ENCODE measurements at places on chromosomes 2 and 18. TPM values are rescaled to one million over a fixed set of nuclear protein-coding genes. Genes with fewer than 3 reads are reported as not detected.

- peak overlapping the region; percentile 71 for H3K4me3 ChIP-seq
- H3K27ac ChIP-seq, result peak overlapping the region; percentile 81
- no peaks in the 10 kb centered on the region for H3K27me3 ChIP-seq
- no peaks in the 10 kb centered on the region for H3K36me3 ChIP-seq
Measured at GRCh38 chr2:162344617-162344950, 652 bp downstream of the GCA start.

DNA sequence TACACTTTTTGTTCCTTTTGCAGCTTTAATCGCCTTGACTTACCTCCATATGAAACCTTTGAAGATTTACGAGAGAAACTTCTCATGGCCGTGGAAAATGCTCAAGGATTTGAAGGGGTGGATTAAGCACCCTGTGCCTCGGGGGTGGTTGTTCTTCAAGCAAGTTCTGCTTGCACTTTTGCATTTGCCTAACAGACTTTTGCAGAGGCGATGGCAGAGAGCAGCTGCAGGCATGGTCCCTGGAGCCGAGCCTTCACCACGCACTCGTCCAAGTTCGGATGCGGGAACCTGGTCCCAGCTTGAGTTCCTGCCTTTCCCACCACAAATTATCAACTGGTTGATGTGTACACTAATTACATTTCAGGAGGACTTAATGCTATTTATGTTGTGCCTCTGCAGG, 232.7 kb downstream of the ALPK2 start:
- no peak overlapping the region for H3K4me3 ChIP-seq
- H3K27me3 ChIP-seq, result no peaks in the 10 kb centered on the region
- DNase-seq, result no peak
- H3K27ac ChIP-seq, result no peak overlapping the region
- no peaks in the 10 kb centered on the region for H3K4me1 ChIP-seq

The FMNL2 gene
- total RNA-seq, result 17.9 TPM

The CENPO gene
- total RNA-seq, result 5.7 TPM

DNA sequence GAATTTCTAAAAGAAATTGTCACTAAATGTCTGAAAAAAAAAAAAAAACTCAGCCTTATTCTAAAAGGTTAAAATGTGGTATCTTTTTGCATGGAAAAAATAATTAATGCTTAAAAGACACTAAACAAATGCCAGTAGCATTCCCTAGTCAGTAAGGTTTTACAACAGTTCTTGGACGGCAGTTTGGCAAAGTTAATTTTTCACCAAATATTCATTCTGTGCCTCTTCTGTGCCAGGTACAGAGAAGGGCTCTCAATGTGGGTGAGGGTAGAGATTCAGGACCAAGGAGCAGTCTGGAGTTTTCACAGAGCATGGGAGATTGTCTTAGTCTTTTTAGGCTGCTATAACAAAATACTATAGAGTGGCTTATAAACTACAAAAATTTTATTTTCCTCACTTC, 6.0 kb upstream of the CCDC93 start:
- H3K27ac ChIP-seq, result no peak overlapping the region
- peaks cover 6% of the 10 kb centered on the region for H3K27me3 ChIP-seq
- no peak for DNase-seq

The FBXO41 gene
- total RNA-seq, result 1.1 TPM

DNA sequence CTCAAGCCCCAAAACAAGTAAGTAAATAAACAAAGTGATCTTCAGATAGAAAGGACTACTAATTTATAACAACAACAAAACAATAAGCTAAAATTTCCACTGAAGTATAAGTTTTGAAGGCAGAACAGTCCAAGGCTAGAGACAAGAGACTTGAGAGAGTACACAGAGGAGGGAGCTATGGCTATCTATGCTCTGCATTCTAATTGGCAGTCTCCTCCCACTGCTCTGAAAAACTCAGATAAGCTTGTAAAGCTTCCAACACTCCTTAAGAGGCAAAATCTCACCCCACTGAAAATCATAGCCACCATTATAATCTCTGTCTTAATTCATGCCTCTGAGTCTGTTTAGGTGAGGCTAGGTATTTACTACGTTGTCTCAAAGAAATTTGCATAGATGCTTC, 714.6 kb upstream of the LRATD1 start:
- no peaks in the 10 kb centered on the region for H3K4me1 ChIP-seq
- H3K36me3 ChIP-seq, result no peaks in the 10 kb centered on the region
- H3K4me3 ChIP-seq, result no peak overlapping the region
- DNase-seq, result no peak

The ALPI gene
- not detected for total RNA-seq

The ACKR3 gene
- 25.8 TPM for total RNA-seq

The DSC3 gene
- total RNA-seq, result 275 TPM

- no peaks in the 10 kb centered on the region for H3K27me3 ChIP-seq
- H3K27ac ChIP-seq, result no peak overlapping the region
- H3K4me3 ChIP-seq, result no peak overlapping the region
- DNase-seq, result no peak
Measured at GRCh38 chr2:234363011-234363487, 133.8 kb downstream of the ARL4C start.

GRCh38 chr18:23036660-23037201, 98.6 kb upstream of the CABLES1 start:
- no peak for DNase-seq
- peaks cover 5% of the 10 kb centered on the region for H3K4me1 ChIP-seq
- H3K36me3 ChIP-seq, result no peaks in the 10 kb centered on the region
- H3K27me3 ChIP-seq, result no peaks in the 10 kb centered on the region
- H3K4me3 ChIP-seq, result no peak overlapping the region
- H3K27ac ChIP-seq, result no peak overlapping the region

DNA sequence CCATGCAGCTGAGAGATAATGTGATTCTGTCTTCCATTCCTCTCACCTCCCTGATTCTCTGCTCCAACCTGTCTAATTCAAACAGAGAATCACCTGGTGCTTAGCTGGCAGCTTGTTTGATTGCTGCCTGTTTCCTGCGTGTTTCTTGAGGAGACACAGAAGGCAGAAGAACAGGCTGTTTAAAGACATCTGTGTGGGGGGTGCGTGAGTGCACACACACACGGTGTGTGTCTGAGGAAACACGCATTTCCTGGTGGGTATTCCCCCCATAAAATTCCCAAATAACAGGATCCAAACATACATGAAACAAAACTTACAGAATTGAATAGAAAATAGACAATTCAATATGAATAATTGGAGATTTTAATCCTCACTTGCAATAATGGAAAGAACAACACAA, 29.3 kb upstream of the CRIM1 start:
- H3K4me3 ChIP-seq, result no peak overlapping the region
- no peak overlapping the region for H3K27ac ChIP-seq
- no peaks in the 10 kb centered on the region for H3K36me3 ChIP-seq
- DNase-seq, result no peak

Data from esophagus squamous epithelium (tissue), 5 donors.